ENCODE measurements at places on chromosomes 3 and 15.

DNA sequence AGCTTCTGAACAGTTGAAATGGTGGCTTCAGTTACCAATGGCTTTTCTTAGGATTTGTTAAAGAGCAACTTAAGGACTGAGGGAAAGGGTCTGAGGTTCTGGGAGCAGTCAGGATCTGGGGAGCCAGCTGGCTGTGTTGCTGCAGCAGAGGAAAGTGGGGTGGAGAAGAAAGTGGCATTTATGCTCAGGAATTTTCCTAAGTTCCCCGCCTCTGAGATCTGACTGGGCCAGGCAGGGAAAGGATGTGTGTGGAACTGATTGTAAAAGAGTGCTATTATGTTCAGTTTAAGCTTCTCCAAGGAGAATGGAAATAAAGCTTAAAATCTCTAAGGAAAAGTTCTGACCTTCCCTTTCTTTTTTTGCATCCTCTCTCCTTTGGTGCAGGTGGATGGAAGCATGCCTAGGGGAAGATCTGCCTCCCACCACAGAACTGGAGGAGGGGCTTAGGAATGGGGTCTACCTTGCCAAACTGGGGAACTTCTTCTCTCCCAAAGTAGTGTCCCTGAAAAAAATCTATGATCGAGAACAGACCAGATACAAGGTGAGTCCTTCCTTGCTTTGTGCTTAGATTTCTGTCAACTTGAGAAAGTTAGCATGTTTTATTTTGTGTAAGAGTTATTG is 37.8 kb downstream of the IQGAP1 start:
- peaks cover 2% of the 10 kb centered on the region for H3K36me3 ChIP-seq
- no peaks in the 10 kb centered on the region for H3K27me3 ChIP-seq
- H3K4me3 ChIP-seq, result no peak overlapping the region
- peak overlapping the region; percentile 74 for H3K27ac ChIP-seq

DNA sequence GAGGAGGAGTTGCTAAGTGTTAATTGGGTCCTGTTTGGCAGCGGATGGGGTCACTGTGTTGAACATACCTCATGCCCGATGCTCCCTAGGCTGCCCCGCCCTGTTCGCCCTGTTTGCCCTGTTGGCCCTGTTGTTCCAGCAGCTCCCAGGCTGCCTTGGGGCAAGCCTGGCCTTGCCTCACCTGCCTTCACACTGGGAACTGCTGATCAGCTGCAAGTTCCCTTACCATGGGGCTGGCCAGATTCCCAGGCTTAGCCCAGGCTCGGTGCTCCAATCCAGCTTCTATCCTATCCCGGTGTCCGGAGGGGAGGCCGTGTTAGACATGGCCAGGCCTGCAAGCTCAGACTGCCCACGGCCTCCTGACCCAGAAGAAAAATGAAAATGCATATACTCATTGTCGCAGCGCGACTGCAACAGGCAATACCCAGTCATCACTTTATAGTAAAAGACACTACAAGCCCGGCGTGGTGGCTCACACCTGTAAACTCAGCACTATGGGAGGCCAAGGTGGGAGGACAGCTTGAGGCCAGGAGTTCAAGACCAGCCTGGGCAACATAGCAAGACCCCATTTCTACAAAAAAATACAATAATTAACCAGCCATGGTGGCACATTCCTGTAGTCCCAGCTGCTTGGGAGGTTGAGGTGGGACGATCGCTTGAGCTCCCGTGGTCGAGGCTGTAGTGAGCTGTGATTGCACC is 42.9 kb upstream of the ZNF710 start:
- H3K4me1 ChIP-seq, result no peaks in the 10 kb centered on the region
- peaks cover 4% of the 10 kb centered on the region for H3K27me3 ChIP-seq
- H3K4me3 ChIP-seq, result no peak overlapping the region
- H3K27ac ChIP-seq, result no peak overlapping the region

DNA sequence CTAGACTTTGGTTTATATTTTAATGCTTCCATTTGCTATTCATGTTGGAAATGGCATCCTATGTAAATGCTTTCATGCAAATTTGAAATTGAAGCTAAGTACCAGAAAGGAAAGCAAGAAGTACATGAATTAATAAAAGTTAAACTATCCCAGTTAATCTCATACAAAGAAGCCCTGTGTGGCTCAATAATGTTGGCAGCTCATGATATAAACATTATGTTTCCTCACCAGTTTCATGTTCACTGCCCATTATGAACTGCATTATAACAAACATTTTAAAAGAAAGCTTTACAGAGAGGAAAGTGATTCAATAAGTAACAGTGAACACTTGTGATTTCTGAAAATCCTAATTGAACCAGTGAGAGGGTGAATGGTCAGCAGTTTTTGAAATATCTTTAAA is 62.9 kb upstream of the ROBO2 start:
- no peaks in the 10 kb centered on the region for H3K36me3 ChIP-seq
- H3K27ac ChIP-seq, result no peak overlapping the region
- H3K4me1 ChIP-seq, result no peaks in the 10 kb centered on the region

GRCh38 chr3:194346621-194347020 is 4.5 kb downstream of the CPN2 start:
- no peaks in the 10 kb centered on the region for H3K4me1 ChIP-seq
- H3K36me3 ChIP-seq, result peaks cover under 1% of the 10 kb centered on the region
- H3K27ac ChIP-seq, result no peak overlapping the region
- DNase-seq, result no peak
- no peak overlapping the region for H3K4me3 ChIP-seq

GRCh38 chr3:112354642-112355306 is 21.8 kb downstream of the CD200 start:
- peaks cover 11% of the 10 kb centered on the region for H3K4me1 ChIP-seq
- no peak overlapping the region for H3K27ac ChIP-seq
- peaks cover 5% of the 10 kb centered on the region for H3K27me3 ChIP-seq
- H3K4me3 ChIP-seq, result no peak overlapping the region

DNA sequence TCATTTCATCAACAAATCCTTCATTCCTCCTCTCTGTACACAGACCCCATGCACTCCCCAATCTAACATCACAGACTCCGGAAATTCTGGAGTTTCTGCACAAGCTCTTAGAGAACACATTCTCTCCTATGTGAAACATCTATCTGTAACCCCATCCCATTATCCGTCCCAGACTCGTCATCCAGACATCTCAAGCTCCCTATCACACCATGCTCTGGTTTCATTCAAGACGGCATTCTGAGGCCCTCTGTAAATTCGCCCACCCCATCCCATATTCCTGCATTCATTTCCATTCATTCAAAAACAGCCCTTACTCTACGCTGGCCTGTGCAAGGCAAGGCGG is 575 bp downstream of the LEO1 start:
- no peak for DNase-seq
- H3K4me3 ChIP-seq, result peak overlapping the region; percentile 99
- peak overlapping the region; percentile 100 for H3K27ac ChIP-seq
- H3K27me3 ChIP-seq, result no peaks in the 10 kb centered on the region
- peaks cover 19% of the 10 kb centered on the region for H3K4me1 ChIP-seq
- peaks cover 7% of the 10 kb centered on the region for H3K36me3 ChIP-seq

- no peak for DNase-seq
- H3K27me3 ChIP-seq, result peaks cover 20% of the 10 kb centered on the region
- no peaks in the 10 kb centered on the region for H3K36me3 ChIP-seq
Measured at GRCh38 chr15:99440551-99441443, 125.0 kb upstream of the MEF2A start.
